ENCODE measurements at places on chromosomes 6 and 20. TPM values are rescaled to one million over a fixed set of nuclear protein-coding genes. Genes with fewer than 3 reads are reported as not detected.

GRIK2 gene
- 3.7 TPM for total RNA-seq

CTCFL gene
- total RNA-seq, result not detected

NKX2-4 gene
- not detected for total RNA-seq

SLC4A11 gene
- total RNA-seq, result under 0.01 TPM

SLC24A3 gene
- total RNA-seq, result 15.7 TPM

DYNLT2 gene
- 0.52 TPM for total RNA-seq

CALHM5 gene
- 4.2 TPM for total RNA-seq

EFCAB8 gene
- not detected for total RNA-seq

SYNDIG1 gene
- total RNA-seq, result 2.6 TPM

Data from skeletal muscle tissue (tissue), 5 donors.